ENCODE measurements at places on chromosomes 3 and 15.

DNA sequence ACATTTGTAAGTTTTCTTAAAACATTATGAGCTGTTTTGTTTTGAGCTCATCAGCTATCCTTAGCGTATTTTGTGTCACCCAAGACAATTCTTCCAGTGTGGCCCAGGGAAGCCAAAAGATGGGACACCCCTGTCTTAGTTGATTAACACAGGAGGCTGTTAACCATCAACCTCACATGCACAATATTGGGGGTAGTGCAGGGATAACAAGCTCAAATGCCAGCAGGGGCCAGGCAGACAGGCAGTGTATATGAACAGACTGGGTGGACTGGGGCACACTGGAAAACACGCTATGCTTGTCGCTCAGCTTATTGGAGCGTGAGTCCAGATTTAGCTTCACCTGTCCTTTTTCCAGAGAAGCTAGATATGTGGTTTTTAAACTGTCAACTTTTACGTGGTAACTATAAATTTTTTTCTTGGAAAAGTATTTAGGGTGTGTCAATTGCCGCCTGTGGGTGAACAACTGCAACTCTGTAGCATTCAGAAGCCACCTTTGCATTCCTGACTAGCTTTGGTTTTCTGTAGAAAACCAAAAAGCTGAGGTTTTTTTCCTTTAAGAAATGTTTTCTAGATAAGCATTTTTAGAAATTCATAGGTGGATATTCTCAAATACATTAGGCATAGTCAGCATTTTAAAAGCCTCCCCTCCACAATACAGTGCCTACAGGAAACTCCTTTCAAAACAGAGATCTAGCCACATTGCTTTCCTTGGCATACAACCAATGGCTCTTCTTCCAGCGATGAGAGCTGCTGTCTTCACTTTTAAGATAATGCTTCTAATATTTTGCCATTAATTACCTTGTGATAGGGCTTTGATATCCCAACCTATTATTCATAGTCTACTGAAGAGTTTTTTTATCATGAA is 14.6 kb downstream of the PSMD6 start:
- DNase-seq: no peak

DNA sequence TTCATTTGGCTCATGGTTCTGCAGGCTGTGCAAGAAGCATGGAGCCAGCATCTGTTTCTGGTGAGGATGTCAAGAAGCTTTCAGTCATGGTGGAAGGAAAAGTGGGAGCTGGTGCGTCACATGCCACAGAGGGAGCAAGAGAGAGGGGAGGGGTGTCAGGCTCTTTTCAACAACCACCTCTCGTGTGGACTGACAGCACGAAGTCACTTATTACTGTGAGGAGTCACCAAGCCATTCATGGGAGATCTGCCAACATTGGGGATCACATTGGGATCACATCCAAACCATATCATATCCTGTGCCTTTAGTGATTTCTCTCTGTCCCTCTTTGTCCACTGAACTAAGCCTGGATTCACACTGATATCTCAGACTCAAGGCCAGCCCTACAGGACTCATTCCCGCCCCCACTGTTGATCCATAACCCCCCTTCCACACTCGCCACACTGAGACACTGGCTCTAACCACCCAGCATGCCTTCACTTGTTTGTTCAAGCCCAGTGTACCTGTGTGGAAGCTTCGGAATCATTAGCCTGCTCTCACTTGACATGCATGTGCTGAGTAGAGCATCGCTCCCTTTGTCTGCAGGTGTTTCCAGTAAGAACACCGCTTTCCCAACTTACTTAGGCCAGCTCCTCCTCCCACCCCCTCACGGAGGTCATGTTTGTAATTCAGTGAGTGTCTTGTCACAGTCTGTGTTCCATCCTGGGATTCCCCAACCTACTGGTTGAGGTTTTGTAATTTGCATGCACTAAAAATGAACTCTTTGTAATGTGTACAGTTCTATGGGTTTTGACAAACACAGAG is 132.2 kb downstream of the KLF13 start:
- DNase-seq: peak; percentile 97

- no peak for DNase-seq
These were observed 323.0 kb downstream of the LPP start for GRCh38 chr3:188476935-188477334.

GRCh38 chr3:99868311-99868646 is 50.6 kb downstream of the CMSS1 start:
- DNase-seq: peak; percentile 71

DNA sequence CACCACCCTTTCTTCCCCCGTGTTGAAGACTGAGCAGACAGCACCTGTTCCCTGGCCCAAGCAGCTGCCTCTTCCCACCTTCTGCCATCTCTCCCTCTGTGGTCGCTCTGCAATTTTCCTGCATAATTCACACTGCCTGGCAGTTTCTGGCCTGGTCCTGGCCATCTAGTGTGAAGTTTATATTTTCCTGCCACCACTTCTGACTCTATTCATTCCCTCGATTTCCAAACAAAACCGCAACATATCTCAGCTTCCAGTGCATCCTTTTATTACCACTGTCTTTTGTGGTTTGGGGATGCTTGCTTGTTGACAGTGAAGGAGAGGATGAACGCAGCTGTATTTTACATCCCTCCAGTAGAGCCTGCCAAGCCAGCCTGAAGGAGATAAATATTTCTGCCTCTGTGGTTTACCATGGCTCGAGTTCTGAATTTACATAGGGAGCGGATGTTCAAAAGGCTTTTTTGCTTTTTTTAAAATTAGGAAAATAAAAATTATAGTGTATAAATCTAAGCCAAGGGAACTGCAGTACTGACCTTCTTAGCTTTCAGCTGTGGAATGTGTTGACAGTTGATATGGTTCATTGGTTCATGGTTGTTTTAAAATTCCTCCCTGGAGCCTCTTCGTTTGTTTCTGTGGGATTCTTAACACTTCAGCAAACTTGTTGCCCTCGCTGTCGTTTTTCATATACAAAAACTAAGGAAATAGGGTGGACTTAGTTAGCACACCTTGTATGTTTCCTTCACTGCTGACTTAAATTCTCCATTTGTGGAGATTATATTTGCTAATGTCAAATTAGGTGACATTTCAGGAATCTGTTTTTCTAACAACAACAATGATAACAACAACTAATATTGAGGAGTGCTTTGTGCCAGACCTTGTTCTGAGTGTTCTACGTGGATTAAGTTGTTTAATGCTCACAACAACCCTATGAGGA is 250.5 kb downstream of the ADAMTSL3 start:
- DNase-seq: no peak

DNA sequence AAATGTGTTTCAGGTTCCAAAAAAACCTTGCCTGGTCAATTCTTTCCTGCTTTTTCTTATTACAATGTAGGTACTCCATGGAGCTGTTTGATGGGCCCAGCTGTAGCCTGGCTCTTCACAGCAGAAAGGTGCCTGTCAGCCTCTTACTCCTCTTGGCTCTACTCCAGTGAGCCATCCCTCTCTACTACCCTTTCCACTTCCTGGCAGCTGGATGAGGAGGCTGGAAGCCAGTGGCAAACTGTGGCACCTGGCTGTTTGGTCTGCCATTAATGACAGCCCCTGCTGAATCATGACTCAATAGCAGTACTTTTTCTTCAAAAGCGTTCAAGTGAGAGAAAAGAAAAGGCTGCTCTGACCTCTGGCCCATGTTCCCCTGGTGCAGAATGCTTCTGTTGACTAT is 618.1 kb downstream of the PYDC2 start:
- DNase-seq: no peak

- DNase-seq: no peak
These were observed 10.3 kb downstream of the TRAK1 start for GRCh38 chr3:42101481-42101880.

GRCh38 chr3:132248490-132248889 is 68.7 kb upstream of the ACP3 start:
- no peak for DNase-seq

- no peak for DNase-seq
These were observed 15.0 kb upstream of the KCNMB3 start for GRCh38 chr3:179265875-179266274.

DNA sequence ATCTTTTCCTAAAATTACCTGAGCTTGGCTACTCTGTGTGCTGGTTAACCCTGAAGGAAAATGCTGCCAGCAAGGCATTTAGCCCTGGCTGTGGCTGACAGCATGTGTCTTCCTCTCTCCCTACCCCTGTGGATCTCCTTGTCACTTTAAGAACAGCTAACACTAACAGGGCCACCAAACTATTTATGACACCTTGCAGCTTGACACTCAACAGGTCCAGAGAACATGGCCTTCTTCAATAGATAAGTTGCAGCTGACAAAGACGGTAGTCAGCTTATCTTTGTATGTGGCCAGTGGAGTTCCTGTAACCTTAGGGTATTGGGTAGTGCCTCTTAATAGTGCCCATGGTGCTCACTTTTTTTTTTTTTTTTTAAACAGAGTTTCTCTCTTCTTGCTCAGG is 32.0 kb upstream of the COPB2 start:
- no peak for DNase-seq

DNA sequence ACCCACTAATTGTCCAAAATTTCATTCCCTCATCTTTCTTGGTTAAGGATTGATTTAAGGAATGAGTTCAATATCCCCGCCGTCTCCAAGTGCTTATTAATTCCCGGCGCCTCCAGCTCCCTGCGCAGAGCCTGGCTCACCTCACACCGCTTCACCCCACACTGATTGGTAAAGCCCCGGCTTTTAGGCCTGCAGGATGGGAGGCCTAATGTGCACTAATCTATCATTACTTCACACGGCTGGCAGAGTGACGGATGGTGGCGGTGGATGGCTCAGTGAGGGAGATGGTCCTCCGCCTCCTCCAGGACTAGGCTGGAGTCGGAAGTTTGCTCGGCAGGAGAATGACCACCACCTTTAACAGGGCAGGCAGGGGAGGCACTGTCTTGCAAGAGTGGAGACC is 81.7 kb downstream of the MEGF11 start:
- no peak for DNase-seq

GRCh38 chr15:98914626-98915025 is 93.0 kb downstream of the PGPEP1L start:
- peak; percentile 90 for DNase-seq

DNA sequence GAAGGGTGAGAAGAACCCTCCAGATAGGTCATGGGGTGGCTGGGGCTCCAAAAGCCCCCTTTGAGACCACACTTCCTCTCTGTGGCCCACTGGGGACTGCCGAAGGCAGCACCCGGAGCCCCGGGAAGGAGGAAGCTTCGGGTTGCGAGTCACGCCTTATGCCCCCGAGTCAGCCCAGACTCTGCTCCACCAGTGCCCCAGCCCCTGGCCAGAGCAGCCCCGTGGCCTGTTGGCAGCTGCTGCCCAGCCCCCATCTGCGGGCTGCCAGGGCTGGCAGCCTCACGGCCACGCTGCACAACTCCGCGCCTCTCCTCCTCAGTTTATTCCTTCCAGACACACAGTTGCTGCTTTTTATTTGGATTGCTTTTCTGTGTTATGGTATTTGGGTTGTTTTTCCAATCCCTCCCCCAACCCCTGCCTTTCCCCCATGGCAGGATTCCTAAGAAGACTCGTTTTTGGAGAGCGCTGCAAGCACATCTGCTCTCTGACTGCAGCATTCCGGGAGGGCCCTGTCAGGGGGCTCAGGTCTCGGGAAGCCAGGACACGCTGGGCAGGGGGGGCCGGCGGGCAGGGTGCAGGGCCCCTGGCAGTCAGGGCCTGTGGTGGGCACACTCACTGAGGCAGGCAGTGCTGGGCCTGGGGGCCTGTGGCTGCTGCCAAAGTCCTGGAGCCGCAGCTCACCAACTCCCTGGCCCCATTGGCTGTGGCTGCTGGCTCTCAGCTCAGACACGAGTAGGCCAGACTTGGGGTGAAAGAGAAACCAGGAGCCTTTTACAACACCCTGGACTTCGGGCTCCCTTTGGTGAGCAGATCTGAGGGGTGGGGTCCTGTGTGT is 20.2 kb downstream of the MAGEF1 start:
- no peak for DNase-seq

DNA sequence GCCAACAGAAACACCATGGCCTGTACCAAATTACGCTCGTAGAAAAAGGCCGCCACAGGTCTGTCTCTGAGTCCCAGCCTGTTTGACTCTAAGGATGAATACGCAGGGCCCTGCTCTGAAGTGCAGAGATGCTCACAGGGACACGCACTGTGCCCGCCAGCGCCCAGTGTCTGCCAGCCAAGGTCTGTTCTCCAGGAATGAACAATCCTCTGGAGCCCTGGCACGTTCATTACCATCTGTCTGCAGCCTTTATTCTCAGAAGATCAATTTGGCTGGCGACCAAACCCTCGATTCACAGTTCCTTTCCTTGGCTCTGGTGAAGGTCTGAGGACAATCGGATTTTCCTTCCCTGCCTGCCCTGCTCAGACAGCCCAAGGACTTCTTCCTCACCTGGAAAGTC is 66.3 kb downstream of the NIPA2 start:
- DNase-seq: no peak

- DNase-seq: no peak
These were observed 104.8 kb upstream of the CHRNA7 start for GRCh38 chr15:31925541-31925940.

DNA sequence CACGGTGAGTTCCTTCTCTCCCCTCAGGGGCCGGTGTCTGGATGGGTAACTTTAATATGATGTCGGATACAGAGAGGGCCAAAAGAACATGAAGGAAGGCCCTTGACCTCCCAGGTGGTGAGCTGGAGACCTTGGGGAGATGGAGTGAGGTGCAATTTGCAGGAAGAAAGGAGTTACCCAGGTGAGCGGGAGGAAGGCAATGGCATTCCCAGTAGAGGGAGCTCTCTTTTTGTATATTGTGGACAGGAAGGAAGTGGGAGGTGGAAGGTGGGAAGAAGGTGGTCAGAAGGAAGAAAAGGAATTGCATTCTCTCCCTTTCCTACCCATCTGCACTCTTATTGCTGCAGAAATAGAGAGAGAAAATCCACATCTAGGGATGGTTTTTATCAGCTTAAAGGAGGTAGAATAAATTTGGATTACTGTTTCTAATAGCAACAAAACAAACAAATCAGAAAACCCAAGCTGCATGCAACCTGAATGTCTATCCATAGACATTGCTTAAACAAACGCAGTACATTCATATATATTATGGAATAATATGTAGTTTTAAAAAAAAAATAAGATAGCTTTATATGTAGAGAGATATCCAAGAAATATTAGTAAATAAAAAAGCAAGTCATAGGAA is 169.0 kb upstream of the TSC22D2 start:
- peak; percentile 63 for DNase-seq

- DNase-seq: no peak
These were observed 44.3 kb downstream of the SLCO3A1 start for GRCh38 chr15:91897585-91898372.

GRCh38 chr15:44956388-44956787 is at the start of gene TERB2:
Gene TERB2, plus strand, starts transcription at chr15:44956687. Its CDS starts 32 bp downstream, at chr15:44956719.
- no peak for DNase-seq

DNA sequence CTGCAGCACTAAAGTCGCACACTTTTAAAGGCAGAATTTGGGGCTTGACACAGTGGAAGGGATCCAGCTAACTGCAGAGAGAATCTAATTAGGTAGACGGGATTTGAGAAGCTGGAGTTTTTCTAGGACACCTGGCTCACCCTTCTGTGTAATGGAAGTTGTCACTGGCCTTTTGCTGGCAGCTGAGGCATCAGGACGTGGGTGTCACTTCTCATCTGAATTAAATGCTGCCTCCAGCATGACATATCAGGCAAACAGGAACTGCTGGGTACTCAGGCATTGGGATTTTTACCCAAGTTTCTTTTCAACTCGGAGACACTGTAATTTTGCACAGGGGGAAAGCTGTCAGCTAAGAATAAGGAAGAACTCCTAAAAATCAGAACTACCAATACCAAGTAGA is 861.9 kb upstream of the ARPP21 start:
- no peak for DNase-seq

GRCh38 chr15:85354461-85354860 is 25.9 kb upstream of the AKAP13 start:
- DNase-seq: no peak

All from epithelial cell of esophagus (primary cell).